ENCODE measurements at places on chromosomes 3 and 15.

- DNase-seq = peak; percentile 43
These were observed 5.8 kb upstream of the MANF start for GRCh38 chr3:51379301-51379700.

DNA sequence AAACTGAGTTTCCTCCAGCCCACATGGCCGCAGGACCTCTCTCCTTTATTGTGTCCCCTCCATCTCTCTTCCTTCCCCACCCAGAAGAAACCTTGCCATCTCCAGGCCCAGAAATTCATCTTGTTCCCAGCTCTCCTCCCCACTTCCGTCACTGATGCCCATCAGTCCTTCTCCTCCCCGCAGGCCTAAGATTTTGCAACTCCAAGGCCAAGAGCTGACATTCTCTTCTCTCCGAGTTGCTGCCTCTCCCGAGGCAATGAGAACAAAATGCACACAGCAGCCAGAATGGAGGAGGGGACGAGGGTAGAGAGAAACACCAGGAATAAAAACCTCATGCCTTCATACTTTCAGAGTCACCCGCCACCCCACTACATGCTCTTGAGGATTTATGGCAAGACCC lies 526.5 kb upstream of the PROK2 start:
- no peak for DNase-seq

GRCh38 chr3:182182531-182182968 lies 470.8 kb downstream of the SOX2 start:
- DNase-seq = no peak

DNA sequence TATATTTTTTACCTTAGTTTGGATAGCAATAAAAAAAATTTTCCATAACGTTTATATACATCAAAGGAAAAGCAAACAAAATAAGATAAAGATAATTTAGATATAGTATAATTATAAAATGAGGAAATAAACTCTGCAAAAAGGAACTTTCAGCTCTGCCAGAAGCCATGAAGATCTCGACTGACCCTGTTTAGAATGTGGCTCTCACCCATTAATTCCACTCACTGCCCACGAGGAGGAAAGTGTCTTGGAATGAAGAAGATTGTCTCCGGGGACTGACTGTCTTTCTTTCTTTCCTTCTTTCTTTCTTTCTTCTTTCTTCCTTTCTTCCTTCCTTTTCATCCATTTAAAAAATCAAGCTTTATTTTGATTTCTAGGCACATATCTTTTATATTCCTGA lies 20.1 kb upstream of the PRR20G start:
- no peak for DNase-seq

DNA sequence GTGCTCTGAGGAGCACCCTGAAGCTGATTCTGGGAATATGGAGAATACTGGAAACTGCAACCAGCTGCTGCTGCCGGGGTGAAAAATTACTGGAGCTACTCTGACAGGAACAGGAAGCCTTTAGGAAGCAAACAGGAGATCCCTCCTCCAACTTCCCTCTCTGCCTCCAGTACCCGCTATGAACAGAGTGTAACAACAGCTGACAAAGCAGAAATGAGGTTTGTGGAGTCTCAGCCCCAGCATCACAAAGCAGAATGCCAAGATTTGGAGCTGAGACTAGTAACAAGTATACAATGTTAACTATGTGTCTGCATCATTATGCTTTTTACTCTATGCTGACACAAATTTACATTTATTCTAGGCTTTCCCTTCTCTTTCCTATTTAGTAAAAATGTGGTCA lies 22.7 kb upstream of the PIAS1 start:
- no peak for DNase-seq

- DNase-seq = no peak
These were observed 13.6 kb upstream of the DAG1 start for GRCh38 chr3:49456466-49456865.

DNA sequence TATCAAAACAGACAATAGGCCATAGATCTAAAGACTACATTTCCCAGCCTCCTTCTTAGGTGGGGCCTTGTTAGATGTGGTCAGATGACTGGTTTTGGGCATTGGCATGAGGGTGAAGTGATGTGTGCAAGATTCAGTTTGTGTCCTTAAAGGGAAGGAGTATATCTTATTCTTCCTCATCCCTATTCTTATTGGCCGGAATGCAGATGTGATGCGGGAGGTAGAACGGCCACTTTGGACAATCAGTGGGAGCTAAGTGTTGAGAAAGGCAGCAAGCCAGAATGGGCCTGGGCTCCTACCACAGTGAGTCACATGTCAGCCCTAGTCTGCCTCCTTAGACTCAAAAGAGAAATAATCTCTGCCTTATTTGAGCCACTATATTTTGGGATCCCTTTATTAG lies 89.8 kb upstream of the MEX3B start:
- DNase-seq = no peak

- DNase-seq = peak; percentile 74
These were observed 93.1 kb upstream of the RPL32 start for GRCh38 chr3:12934431-12934830.

DNA sequence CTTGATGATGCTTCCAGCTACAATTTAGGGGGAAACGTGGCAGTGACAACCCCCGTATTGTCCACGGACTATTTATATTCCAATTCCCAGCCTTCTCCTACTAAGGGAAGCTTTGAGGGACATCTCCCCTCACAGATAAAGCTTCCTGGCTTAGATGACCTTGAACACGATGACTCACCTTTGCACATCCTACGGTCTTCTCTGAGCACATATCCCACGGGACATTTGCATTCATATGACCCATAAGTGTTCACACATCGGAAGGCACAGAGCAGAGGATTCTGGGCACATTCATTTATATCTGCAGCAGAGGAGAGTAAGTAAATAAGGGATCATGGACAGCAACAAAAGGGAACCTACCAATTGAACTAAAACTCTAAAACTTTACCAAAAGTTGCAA lies 101.5 kb downstream of the DUT start:
- DNase-seq = no peak

- no peak for DNase-seq
These were observed 10.9 kb upstream of the IL16 start for GRCh38 chr15:81185631-81186295.

DNA sequence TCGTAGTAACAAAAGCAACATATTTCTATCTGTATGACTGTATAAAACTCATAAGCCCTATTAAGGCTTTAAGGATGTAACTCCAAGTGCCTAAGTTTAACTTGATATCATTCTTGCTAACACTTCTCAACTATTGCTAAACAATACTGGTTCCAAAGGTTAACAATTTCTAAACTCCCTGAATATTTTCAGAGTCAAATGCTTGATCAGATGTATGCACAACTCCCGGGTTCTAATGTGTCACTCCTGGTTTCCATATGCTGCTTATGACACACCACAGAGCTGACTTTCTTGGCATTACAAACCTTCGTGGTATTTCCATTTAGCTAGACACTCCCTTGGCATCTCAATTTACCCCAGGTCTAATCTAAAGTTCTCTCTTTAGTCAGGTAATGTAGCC lies 26.3 kb downstream of the DZIP1L start:
- no peak for DNase-seq

- DNase-seq = no peak
These were observed 7.1 kb downstream of the RMDN3 start for GRCh38 chr15:40747685-40748631.

DNA sequence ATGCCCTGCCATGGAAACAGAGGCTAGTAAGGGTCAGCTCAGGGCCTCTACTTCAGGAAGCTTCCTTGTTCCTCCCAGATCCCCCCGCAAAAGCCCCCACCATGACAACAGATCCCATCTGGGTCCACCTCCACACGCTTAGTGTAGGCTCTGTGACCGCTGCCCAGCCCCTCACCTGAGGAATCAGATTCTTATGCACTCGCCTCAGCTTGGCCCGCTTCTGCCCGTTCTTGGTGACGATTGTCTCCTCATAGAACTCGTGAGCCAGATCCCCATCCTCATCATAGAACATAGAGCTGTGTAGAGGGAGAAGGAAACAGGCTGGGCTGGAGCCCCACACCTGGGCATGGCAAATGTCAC lies 1.9 kb downstream of the TUSC2 start:
- no peak for DNase-seq

GRCh38 chr15:91529534-91529933 lies 324.0 kb upstream of the SLCO3A1 start:
- DNase-seq = no peak

- peak; percentile 68 for DNase-seq
These were observed 1.3 kb downstream of the SLC7A14 start for GRCh38 chr3:170584585-170585007.

DNA sequence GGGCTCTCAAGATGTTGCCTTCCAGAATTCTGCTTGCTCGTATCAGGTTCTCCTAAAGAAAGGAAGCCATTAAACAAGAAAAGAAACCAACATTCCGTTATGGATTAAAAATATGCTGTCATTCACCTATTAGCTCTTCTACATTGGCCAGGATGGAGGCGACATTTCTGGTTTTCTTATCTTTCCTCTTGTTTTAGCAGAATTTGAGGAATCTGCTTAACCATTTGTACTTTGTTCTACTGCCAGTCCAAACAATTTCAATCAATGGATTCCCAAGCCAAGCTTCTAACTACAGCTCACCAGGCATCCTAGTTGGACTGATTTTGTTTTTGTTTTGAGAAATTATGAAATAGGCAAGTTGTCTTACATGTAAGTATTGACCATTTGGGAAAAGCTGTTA lies 164.6 kb upstream of the TSC22D2 start:
- no peak for DNase-seq

DNA sequence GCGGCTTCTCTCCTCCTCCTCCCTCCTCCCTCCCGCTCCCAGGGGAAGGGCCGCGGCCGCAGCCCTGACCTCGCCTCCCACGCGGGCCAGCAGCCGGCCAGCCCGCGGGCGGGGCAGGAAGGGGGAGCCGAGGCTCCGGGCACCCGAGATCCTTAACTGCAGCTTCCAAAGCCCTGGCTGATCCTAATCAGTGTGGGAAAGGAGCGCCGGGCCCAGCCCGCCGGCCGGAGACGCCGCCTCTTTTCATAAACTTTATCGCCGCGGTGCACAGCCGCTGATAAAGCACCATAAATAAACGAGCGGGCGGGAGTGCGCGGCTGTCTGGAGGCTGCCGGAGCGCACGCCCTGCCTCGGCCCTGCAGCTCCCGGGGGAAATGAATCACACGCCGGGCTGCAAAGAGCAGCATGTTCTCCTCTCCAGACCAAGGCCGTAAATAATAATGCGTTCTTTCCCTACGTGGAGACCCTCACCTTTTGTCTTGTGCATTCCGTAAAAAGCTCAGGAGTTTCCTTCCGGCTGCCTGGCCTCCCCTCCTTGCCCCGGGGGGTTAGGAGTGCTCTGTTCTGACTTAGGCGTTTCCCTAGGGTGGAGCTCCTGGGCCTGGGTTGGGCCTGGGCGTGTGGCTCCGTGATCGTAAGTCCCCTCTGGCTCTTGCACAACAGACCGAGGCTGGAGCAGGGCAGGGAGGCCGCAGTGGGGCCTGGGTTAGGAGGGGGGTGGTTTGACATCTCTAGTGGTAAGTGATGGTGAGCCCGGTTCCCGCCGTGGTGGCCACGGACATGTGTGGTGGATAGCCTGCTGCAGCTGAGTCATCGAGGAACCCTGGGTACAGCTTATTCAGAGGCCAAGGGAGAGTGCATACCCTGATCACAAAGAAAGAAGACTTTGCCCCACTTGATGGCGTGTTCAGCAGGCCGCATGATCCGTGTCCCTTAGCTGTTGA lies 132.6 kb upstream of the HES1 start:
- peak; percentile 86 for DNase-seq

DNA sequence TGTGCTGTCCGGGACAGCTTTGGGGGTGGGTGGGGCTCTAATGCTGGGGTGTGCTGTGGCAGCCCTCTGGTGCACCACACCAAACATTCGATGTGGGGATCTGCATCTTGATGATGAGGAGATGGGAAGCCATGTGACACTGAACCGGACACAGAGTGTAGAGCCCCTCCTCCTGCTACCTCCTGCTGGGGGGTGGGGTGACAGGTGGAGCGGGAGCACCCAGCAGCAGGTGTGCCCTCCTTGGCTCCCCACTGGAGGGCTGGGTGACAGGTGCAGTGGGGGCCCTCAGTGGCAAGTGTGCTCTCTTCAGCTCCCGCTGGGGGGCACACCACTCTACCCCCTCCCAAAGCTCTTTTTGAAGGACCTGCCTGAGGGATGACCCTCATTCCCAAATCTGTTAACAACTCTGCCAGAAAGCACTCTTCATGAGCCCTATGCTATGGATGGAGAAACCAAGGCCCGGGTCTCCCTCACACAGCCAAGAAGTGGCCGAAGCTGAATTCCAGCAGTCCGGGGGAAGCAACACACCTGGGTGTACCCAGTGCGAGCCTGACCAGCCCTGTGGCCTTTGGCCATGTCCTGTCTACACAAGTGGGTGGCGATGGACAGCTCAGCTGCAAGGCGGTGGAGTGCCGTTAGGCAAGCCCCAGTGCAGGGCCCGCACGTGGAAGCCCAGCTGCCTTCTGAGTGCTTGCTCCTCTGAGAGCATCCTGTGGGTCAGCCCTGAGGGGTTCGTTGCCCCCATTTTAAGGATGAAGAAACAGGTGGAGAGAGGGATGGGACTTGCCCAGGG lies 609 bp upstream of the UROC1 start:
- no peak for DNase-seq

DNA sequence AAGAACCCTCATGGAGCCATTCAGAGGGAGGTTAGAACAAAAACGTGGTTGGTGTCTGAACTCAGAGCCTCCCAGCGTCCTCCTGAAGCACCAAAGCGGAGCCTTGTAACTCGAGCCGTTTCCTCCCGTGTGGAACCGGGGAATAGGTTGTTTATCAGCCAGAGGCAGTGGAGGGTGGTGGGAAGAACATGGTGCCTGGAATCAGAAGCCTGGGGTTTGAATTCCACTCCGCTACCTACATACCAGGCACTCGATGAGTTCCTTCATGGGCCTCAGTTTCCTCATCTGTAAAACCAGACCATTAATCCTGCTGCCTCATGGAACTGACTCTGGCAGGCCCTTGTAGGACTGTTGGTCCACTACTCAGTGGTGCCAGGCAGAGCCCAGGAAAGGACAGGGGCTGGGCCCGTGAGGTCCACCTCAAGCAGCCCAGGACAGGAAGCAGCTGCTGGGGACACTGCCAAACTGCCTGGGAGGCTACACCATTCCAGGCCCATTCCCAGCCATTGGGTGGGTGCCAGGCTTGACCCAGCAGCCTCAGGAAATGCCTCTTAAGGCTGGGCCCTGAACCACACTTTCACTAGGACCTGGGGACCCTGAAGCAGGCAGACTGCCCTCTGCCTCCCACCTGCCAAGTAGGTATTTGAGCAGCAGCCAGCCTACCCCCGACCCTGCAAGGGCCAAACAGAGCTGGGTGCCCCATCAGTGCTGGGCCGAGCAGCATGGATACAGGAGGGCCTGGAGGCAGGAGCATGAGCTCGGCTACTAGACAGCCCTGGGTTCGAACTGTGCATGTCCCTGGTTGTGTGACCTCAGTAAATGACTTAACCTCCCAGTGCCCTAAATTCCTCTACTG lies 33.4 kb downstream of the PRKCD start:
- DNase-seq = peak; percentile 52

DNA sequence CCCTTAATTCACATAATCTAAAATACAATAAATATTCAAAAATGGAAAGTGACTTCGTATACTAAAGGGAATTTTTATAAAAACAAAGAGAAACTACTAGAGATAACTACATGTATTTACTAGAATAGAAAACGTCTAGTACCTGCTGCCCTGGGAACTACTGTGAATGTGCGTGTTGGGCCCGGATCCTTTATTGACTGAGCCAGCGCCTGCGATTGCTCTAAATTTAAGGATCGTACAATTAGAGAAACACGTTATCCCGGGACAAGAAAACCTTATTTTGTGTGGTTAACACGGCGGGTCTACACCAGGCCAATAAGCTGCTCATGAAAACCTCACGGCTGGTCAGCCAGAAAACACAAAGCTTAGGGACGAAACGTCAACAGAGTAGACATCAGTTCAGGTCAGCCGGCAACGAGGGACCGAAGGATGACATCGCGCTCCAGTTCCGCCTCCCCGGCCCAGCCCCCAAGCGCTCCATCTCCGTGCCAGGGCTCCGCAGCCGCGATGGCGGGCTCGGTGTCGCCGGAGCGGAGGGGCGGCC lies 555 bp downstream of the TM2D3 start:
- no peak for DNase-seq

Measured in femur (tissue), 1 donor.